ENCODE measurements at places on chromosomes 6 and 20.
A peak's percentile ranks its signal among the peaks of the same experiment; 100 is the strongest.

- peak; percentile 37 for DNase-seq
These were observed 29.0 kb downstream of the SLC12A5 start for GRCh38 chr20:46057856-46058598.

- no peak for DNase-seq
These were observed 115.9 kb downstream of the OTOR start for GRCh38 chr20:16864069-16864468.

DNA sequence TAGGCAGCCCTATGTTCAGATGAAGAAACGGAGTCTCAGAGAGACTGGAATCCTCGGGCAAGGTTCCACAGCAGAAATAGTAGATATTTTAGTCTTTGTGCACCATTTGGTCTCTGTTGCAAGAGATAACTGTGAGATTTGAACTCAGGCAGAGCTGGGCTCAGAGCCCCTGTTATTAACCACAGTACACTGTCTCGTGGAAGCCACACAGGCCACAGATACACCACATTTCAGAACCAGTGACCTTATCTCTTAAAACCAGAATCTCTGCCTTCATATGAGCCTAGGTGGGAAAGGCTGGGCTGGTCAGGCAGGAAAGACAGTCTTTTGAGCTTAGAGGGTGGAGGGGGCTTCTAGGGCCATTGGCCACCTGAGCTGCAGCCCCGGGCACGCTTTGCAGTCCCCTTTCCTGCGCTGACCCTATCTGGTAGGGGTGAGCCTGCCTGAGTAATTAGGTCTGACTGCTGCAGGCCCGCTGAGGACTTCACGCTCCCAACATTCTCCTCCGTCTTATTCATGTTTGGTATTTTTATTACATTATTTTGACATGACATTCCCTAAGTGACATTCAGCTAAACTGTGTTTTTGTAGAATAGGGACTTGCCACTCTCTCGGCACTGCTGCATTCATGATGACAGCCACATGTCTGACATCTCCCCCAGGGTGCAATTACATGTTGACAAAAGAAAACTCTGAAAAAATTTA lies 71.1 kb downstream of the KCNB1 start:
- DNase-seq, result peak; percentile 69

DNA sequence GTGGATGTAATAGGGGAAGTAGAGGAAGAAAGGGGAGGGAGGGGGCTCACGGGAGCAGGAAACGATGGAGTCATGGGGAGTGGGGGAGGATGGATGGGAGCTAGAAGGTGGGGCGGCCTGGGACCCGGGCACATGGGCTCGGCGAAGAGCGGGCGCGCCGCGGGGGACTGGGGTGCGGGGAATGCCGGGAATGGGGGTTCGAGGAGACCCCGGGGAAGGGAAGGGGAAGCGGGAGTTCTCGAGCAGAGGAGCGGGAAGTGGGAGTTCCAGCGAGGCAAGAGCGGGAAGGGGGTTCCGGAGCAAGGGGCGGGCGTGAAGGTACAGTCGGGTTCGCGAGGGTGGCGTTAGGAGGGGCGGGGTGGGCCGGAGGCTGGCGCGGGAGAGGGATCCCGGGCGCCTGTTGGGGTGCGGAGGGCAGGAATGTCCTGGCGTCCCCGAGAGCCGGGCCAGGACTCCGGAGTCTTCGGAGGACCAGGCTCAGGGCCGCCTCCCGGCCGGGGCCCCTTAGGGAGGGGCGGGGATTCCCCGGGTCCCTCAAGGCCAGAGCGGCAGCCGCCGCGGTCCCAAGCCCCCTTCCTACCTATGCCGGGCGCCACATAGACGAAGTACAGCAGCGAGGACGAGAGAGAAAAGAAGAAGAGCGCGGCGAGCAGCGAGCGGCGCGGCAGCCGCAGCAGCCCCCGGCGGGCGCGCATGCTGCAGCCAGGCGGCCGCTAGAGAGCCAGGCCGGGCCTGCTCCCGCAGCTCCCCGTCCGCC lies 504 bp downstream of the B4GALT5 start:
- DNase-seq, result peak; percentile 21

- no peak for DNase-seq
These were observed 62.2 kb downstream of the ZDHHC14 start for GRCh38 chr6:157443066-157443800.

- no peak for DNase-seq
These were observed 4.4 kb downstream of the CD83 start for GRCh38 chr6:14121936-14122344.

DNA sequence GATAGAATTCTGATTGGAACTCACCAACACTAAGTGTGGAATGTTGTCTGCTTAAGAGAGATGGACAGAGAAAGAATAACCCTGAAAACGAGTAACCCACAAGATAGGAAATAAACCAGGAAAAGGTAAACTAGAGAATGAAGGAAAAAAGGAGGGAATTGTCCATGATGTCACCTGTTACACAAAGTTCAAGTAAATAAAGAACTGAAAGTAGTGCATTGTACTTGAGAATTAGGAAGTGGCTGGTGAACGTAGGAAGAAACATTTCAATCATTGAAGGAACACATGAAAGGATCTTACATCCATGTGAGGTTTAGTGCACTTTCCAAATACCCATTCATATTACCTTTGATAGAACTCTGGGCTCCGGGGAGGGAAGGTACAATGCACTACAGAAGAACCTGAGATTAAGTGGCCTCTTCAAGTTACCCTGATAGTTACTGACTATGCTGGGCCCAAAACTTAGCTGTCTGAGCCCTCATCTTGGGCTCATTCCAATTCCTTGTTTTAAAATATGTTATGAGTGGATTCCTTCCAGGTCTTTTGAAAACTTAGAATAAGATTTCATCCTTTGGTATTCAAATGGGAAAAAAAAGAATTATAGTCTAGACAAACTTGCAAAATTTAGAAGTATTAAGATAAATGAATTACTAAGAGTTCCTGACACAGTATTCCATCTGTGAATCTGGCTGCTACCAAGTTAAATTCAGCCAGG lies 1.1 kb upstream of the STX7 start:
- DNase-seq, result no peak

GRCh38 chr6:98769546-98769945 lies 64.8 kb upstream of the POU3F2 start:
- peak; percentile 40 for DNase-seq

DNA sequence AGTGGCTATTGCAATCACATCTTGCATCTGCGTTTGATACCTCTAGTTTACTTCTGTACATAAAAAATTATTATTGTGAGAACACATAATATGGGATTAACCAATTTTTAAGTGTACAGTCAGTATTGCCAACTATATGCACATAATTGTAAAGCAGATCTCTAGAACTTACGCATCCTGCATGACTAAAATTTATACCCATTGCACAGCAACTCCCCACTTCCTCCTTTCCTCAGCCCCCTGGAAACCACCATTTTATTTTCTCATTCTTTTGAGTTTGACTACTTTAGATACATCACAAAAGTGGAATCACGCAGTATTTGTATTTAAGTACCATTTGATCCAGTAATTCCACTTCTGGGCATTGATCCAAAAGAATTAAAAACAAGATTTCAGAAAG lies 19.3 kb upstream of the OPN5 start:
- no peak for DNase-seq

GRCh38 chr6:169868458-169868857 lies 117.0 kb downstream of the ERMARD start:
- DNase-seq, result no peak

DNA sequence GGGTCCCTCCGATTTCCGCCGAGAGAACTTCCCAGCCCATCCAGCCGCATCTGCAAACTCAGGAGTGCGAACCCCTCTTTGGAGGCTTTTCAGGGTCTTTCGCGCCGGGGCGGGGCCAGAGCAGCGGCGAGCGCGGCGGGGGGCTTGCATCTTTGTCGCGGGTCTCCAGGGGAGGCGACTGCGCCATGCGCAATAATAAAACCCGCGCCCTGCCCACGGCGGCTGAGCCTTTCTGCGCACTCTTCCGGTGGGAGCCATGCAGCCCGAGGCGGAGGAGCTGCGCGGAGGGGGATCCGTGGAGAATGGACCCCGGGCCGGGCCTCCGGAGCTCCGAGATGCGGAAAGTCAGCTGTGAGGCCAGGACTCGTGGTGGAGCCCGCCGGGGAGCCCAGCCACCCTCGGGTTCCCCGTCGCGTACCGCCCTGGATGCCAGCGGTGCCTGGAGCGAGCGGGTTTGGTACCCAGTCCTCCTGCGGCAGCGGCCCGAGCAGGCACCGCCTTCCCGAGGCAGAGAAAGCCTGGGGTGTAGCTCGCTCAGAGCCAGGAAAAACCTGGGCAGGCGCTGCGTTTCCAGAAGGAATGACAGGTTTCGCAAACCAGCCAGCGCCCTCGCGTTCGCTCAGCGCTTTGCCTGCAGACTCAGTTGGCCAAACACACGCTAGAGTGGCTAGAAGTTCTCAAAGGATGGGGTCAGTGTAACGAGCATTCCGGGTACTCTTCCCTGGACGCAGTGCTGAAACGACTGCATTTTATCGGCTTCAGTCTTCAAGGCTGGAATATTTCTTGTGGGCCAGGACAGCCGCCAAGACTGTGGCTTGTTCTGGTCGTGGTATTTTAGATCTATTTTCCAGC lies 1.2 kb downstream of the AKAP12 start:
- no peak for DNase-seq

DNA sequence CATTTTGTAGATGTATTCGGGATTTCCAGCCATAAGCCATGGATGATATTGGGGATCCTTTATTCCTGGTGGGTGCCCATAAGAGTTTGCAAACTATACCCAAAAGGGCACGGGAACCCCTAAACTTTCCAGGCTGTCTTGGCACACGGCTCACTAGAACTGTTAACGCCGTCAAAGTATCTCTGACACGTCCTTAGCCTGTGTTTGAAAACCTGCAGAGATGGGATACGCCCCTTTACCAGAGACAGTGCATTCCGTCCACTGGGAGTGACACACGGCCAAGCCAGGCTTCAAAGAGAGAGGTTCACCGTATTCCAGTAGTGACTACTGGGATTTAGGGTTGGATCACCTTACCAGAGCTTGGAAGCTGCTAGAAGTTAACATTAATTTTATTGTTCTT lies 95.0 kb downstream of the THBS2 start:
- no peak for DNase-seq

GRCh38 chr6:19086480-19086879 lies 699.3 kb downstream of the RNF144B start:
- no peak for DNase-seq

- DNase-seq, result no peak
These were observed 26.6 kb downstream of the NCOA5 start for GRCh38 chr20:46063151-46063550.

DNA sequence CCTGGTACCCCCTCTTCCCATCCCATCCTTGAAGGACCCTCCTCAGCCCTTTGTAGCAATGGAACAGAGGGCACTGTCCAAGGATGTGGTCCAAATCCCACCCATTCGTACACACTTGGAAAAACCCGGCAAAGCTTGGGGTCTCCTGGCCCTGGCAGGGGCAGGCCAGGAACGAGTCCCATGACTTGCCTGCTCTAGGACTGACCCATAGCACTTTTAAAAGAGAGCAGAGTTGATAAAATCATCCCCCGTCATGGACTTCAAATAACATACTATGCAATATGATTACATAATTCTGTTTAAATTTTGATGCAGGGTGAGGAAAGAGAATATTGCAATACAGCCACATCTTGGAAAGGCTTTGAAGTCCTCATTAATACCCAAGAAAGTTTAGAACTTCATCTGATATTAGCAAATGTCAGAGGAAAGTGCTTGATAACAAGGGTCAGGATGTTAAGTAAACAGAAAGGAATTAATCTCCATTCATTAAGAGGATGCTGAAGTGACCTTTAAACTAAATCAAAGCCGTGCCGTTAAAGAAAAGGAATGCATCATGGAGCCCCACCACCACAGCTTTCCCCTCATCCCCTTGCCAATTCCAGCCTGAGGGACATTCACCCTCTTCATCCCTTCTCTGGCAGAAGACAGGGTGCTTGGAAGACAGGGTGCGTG lies 60.7 kb upstream of the NXT1 start:
- DNase-seq, result no peak

- no peak for DNase-seq
These were observed 96.4 kb downstream of the AIG1 start for GRCh38 chr6:143157131-143157530.

DNA sequence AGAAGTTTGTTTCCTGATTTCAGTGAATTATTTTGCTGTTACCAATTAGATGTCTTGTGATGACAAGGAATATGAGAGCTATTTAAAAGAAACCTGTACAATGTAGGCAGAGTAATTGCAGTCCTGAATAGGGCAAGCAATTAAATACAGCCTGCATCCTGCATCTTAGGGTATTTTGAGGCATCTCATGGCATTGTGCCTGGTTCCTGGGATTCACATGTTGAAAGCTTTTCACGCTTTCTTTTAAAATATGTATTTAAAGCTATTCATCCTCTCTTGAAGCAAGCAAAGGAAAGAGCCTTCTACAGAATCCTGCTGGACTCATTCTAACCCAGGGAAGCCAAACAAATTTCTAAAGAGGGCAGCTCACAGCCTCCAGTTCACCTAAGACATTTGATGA lies 4.7 kb upstream of the RRAGD start:
- no peak for DNase-seq

DNA sequence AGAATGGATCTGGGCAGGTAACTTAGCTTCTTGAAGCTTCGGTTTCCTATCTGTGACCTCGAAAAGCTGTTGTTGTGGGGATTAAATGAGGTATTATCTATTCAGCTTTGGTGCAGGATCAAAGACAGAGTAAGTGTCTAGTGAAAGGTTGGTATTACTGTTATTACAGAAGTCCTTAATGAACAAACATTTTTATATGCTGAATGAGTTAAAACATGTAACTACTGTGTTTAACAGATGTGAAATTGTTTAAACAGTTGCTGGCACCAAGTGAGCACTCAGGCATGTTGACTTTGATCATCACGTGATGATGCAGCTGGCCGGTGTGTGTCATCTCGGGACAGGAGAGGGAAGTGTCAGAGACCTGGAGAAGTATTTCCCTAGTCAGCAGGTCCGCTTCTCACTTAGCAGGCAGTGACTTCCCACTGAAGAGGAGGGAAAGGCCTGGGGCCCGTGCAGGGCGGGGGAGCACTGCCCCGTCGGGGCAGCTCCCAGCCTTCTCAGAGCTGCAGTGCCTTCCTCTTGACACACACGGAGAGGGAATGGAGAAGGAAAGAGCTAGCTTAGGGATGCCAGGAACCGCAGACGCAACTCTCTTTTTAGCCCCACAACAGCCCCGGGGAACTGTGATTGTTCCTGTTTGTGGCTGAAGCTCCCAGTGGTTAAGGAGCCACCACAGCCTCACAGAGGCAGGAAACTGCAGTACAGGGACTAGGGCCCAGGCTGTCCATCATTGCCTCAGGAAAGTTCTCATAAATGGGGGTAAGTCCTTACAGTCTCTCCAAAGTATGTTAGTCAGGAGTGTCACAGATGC lies 18.0 kb downstream of the TUBB2A start:
- no peak for DNase-seq
